ENCODE measurements at places on chromosomes 5 and 9.

GRCh38 chr5:62038024-62038423 lies 268.0 kb upstream of the KIF2A start:
- DNase-seq, result no peak

- no peak for DNase-seq
Measured at GRCh38 chr9:37029776-37030610, 4.1 kb downstream of the PAX5 start.

DNA sequence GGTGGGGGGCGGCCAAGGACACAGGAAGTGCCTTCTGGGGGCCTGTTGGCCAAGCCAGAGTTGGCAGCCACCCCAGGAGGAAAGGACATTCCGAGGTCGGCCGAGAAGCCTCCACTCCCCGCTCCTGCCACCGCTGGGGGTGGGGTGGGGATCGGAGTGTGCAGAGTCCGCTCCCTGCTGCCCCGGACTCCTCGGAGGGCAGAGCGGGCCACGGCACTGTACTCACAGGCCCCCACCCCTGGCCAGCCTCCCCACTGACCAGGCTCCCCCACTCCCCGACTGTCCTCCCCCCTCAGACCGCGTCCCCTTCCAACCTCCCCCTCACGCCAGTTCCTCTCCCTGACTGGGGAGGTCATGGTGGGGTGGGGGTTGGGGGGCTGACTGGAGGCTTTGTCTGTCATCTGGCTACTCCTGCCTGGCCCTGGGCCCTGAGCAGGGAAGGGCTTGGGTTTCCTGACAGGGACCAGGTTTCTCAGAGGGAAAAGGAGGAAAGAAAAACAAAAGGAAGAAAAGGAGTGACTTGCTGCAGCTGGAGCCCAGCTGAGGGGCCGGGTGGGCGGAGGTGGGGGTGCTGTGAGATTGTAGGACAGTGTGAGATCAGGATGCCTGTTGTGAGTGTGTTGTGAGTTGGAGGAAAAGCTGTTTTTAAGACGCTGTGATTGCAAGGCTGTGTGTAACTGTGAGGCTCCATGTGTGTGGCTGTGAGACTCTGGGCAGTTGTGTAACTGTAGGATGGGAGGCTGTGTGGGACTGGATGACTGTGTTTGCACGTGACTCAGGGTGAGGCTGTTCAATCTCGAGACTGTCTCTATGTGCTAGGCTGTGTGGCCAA lies 29.7 kb downstream of the CNTFR start:
- DNase-seq, result no peak

DNA sequence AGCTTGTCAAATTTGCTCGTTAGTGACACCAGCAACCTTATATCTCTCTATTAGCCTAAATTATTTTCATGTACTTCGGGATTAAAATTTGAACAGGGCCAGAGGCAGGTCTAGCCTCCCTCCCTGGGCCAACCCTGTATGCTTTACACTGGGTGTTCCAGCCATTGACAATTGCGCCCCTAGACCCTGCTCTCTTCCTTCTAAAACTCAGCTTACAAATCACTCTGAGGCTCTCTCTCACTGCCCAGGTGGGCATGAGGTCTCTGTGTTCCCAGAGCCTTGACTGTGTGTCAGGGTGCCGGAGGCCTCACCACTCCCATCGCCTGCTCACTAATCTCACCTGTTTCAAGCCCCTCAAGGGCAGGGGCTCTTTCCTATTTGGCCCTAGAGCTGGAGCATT lies 6.4 kb upstream of the CFAP90 start:
- no peak for DNase-seq

Data from activated CD8-positive, alpha-beta memory T cell treated with anti-CD3 and anti-CD28 coated beads, Interleukin-2, amount 50 U/mL, for 48 hours (primary cell).